ENCODE measurements at places on chromosomes 13 and 19. TPM values are rescaled to one million over a fixed set of nuclear protein-coding genes. Genes with fewer than 3 reads are reported as not detected.

The FCER2 gene
- not detected for total RNA-seq

The HCN2 gene
- 40.1 TPM for total RNA-seq

The TSSK6 gene
- 0.85 TPM for total RNA-seq

The RNF6 gene
- 35.5 TPM for total RNA-seq
